ENCODE measurements at places on chromosomes 7 and 10.

DNA sequence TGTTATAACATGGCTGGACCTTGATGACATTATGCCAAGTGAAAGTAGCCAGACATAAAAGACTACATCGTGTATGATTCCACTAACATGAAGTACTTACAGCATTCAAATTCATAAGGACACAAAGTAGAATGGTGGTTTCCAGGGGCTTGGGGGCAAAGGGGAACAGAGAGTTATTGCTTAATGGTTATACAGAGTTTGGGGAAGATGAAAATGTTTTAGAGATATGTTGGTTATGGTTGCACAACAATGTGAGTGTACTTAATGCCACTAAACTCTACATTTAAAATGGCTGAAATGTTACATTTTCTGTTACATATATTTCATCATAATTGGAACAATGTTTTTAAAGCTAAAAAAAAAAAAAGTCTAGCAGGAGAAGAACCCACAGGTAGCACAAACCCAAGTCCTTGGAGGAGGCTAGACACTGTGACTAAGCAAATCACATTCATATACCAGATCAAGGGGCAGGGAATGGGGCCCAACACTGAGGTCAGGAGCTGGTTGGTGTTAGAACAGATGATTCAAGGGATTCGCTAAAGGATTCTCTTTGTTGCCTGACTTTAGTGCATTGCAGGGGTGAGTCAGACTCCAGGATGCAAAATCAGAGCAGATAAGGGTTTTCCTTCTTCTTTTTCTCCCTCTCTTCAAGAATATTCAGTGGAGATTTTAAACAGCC, 25.1 kb upstream of the AOAH start:
- no peak for DNase-seq

DNA sequence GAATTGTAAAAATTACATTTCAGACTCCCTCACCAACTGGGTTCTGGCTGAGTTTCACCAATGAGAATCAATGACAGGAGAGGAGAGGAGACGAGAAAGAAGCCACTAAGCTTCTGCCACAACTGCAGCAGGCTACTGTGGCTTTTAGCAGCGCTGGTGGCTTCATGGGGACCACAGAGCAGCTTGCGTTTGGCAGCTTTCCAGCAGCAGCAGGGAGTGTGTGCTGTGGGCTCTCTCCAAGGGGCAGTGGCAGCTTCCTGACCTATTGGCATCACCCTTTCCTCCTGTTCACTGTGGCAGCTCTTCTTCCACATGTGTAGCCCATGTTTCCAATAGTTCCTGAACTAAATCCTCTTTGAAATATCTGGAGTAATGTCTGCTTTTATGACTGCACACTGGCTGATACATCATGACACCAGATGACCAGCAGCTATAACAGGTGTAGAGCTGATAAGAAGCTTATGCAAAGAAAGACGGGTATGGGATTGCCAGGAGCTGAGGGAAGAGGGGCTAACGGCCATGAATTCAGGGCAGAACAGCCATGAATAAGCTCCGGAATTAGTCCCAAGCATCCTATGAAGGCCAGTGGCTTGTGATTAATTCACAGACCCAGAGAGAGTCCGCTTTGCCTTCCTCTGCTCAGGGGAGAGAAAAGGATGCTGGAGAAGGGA, 46.8 kb downstream of the KCNH2 start:
- DNase-seq = no peak

DNA sequence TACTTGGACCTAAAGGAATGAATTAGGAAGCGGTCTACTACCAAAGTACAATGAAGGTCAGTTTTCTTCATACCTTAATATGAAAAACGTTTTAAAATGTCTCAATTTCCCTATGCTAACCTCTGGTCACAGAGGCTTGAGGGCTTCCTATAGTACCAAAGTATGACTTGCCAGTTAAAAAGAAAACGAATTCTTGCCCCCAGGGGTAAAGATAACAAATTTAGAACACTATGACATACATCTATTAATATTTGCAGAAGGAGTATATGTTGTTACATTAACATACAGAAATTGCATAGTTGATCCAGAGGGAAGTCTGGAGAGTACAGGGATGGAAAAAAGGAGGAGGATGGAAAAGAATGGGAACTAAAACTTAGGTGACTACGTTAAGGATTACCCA, 13.8 kb upstream of the KMT2E start:
- no peak for DNase-seq

DNA sequence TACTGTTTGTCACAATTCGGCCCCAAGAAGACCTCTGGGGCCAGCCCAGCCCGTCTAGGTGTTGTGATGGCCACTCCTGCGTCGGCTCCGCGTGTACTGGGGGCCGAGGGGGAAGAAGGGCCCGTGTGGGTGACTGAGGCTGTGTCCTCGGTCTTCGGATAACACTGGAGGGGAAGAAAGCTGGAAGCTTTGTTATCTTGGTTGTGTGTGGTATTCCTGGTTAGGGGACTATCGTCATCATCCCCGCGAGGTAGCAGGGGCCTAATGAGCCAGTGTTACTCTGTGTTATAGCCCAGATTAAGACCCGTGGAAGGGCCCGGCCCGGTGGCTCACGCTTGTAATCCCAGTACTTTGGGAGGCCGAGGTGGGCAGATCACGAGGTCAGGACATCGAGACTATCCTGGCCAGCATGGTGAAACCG, 854 bp downstream of the MTG1 start:
- no peak for DNase-seq

- DNase-seq = no peak
Observed at GRCh38 chr7:93176992-93177580, 28.9 kb upstream of the SAMD9L start.

DNA sequence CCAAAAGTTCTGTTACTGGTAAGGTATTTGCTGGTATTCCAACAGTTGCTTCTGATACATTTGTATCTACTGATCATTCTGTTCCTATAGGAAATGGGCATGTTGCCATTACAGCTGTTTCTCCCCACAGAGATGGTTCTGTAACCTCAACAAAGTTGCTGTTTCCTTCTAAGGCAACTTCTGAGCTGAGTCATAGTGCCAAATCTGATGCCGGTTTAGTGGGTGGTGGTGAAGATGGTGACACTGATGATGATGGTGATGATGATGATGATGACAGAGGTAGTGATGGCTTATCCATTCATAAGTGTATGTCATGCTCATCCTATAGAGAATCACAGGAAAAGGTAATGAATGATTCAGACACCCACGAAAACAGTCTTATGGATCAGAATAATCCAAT, 131.0 kb downstream of the AASS start:
- no peak for DNase-seq

GRCh38 chr10:131737543-131738395, 163.0 kb upstream of the PPP2R2D start:
- DNase-seq = no peak

- no peak for DNase-seq
Observed at GRCh38 chr10:126955934-126956711, 50.9 kb downstream of the DOCK1 start.

GRCh38 chr10:122102869-122103525, 114.0 kb downstream of the TACC2 start:
- no peak for DNase-seq

DNA sequence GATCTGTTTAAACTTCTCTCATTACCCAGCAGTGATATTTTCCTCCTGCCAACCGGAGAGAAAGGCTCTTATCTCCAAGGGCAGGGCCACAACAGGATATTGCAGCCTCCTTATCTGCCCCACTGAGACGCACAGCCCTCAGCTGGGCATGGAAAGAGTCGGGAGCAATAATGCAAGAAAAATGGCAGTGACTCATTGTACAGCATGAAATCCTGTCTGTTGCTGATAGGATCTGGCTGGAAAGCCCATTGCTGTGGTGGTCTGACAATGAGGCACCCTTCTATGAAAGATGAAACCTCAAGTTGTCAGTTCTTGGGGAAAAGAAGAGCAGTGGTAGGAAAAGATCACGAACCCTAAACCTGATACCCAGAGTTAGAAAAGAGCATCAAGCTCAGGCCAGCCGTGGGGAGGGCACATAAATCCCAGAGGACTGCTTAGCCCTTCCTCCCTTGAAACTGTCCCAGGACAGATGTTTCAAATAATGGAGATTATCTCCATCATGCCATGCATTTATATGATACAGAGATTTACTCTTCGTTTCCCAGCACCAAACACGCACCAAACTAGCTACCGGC, 47.0 kb upstream of the FIGNL1 start:
- no peak for DNase-seq

DNA sequence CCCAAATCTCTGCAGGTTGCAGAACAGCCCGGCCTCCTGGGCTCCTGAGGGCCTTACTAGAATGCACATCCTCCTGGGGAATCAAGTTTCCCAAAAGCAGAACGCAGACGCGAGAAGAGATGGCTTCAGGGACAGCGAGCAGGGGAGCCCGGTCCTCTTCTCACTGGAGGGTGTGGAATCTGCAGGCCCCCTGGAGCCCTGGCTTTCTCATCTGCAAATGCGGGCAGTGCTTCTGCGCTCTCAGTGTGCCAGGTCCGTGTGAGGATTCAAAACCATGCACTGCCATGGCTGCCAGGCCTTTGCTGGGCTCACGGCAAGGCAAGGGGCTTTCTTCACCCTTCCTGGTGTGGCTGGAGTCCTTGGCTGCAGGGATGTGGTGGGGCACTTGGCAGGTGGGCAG, 330.9 kb upstream of the MKI67 start:
- no peak for DNase-seq

GRCh38 chr10:90047243-90047729, 345.9 kb downstream of the KIF20B start:
- no peak for DNase-seq

GRCh38 chr7:44329081-44329480, 3.7 kb upstream of the CAMK2B start:
- no peak for DNase-seq

GRCh38 chr7:130896898-130897514, 163.0 kb upstream of the KLF14 start:
- DNase-seq = peak; percentile 67

GRCh38 chr7:30171766-30172447, 37.1 kb downstream of the MTURN start:
- no peak for DNase-seq

DNA sequence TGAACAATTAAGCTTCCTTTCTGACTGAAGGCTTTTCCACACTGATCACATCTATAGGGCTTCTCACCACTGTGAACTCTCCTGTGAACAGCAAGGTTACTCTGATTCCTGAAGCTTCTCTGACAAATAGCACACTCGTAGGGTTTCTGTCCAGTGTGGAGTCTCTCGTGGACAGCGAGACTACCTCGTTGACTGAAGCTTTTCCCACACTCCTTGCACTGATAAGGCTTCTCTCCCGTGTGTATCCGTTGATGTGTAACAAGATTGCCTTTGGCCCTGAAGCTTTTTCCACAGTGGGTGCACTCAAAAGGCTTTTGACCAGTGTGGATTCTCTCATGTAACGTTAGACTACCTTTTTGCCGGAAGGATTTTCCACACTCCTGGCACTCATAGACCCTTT, 4.4 kb downstream of the ZNF32 start:
- DNase-seq = no peak

DNA sequence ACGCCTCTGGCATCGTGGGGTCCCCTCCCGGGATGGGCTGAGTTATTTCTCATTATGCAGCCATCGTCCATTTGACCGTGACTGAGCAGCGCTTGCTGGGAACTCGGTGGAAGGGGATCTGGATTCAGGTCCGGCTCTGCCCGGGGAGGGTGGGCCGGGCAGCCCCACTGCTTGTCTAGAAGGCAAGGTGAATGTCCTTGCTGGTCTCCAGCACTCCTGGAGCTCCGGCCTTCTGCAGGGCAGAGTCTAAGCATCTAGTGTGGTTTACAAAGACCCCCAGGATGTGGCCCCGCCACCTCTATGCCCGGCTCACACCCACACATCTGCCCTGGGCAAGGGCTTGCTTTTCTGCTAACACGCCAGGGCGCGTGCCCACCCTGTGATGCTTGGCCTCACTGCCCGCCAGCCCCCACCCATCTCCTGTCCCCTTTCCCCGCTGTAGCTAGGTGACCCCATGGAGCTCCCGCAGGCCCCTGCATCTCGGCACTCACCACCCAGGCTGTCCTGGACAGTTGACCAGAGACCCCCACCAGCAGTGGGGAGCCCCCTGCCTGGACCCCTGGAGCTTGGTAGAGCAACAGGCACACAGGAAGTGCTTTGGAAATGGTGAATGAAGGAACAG, 151.0 kb upstream of the CHST15 start:
- no peak for DNase-seq

DNA sequence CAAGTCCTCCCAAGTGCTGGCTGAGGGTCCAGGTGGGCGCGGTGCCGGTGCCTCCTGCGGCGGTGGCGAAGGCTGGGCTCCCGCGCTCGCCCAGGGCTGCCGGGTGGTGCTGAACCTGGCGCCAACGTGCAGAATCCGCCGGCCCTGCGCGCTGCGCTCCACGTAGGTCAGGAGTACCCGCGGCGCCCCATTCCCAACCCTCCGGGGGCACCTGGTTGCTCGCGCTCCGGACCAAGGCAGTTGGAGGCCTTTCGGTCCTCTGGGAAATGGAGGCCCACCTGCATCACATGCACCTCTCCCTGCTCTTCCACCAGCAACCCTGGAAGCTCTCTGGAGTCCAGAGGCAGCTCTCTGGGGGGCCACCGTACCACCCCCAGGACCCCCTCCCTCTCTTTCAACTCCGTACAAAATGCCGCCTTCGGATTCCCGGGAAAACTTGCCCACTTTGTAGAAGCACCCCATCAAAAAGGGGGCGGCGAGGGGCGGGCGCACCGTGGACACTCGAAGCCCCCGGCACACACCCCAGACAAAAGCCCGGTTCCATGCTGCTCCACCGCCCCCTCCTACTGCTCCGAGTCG, 745 bp downstream of the SLC16A9 start:
- DNase-seq = peak; percentile 21

GRCh38 chr7:3432911-3433310, 131.9 kb downstream of the SDK1 start:
- DNase-seq = no peak

DNA sequence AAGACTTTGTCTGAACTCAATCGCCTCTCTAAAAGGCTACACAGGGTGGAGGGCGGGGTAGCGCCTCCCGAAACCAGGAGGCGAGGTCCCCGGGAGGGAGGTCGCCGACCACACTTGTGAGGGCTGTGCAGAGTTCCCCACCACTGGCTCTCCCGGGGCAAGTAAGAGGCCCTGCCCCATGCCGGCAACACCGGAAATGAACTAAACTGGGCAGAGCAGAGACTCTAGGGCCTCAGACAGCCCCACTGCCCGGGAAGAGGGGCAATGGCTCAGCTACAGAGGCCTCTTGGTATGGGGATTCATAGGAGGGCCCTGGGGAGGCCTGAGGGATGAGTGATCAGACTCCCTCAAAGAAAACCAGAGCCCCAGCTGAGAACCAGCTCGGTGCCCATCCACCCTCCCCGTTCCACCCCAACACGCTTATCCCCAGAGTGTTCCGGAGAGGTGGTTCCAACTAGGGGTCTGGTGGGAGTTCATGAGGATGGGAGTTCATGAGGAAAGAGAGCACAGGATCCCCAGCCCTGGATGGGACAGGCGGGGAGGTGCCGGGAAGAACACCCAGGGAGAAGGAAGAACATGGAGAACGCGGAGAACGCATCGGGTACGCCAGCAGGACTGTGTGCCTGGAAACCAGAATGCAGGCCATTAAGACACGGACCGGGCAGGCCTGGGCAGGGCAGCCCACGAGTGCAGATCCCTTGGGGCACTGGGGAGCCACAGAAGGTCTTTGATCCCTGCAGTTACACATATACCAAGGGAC, 89.4 kb upstream of the MYL10 start:
- DNase-seq = no peak

GRCh38 chr10:113128450-113129070, 178.5 kb downstream of the TCF7L2 start:
- no peak for DNase-seq

- no peak for DNase-seq
Observed at GRCh38 chr10:22834471-22834870, 93.4 kb upstream of the ARMC3 start.

Data from left ventricle myocardium inferior (tissue), 1 donor.